ENCODE measurements at places on chromosomes 3 and 15. TPM values are rescaled to one million over a fixed set of nuclear protein-coding genes. Genes with fewer than 3 reads are reported as not detected.

The MNS1 gene
- 1.3 TPM for total RNA-seq

GRCh38 chr3:170079536-170080165, 41.9 kb downstream of the GPR160 start:
- DNase-seq: no peak

GRCh38 chr3:194351080-194351672, at the start of gene CPN2:
Gene CPN2 (minus strand): TSS chr3:194351328. CDS start chr3:194342702, 8,626 bp downstream.
- no peak for DNase-seq

GRCh38 chr3:1117843-1118473, 25.1 kb downstream of the CNTN6 start:
- no peak for DNase-seq

- no peak for DNase-seq
Measured at GRCh38 chr3:68974711-68975110, 38.8 kb downstream of the EOGT start.
